ENCODE measurements at places on chromosomes 7 and 10.

GRCh38 chr7:67462781-67463191 lies 466.2 kb downstream of the TYW1 start:
- no peak for DNase-seq

DNA sequence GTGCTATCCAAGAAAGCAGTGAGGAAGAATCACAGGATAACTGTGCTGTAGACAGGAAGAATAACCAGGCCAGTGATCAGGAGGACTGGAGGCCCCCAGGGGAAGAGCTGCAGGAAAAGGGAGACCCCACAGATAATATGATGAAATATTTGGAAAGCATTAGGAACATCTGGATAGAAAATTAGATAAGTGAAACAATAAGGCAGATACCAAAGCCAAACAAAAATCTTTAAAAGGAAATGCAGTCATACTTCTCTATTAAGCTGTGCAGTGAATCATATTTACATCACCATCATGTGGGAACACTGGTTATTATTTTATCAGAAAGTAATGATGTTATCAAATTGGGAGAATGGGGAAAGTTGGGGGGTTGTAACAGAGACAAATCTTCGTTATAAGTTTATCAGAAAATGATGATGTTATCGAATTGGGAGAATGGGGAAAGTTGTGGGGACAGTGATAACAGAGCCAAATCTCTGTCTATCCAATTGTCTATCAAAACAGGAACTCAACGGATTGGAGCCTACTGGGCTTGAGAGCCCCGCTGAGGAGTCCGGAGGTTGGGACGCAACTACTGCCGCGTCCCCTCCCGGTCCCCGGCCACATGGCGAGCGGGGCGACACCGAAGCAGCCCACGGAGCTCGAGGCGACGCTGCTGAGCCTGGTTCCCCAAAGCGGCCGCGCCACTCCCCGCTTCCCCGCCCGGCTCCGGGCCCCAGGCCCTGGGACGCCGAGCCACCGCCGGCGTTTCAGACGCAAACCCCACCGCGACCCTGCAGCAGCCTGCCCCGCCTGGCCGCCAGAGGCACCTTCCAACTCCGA lies 14.0 kb upstream of the RALA start:
- DNase-seq, result no peak

DNA sequence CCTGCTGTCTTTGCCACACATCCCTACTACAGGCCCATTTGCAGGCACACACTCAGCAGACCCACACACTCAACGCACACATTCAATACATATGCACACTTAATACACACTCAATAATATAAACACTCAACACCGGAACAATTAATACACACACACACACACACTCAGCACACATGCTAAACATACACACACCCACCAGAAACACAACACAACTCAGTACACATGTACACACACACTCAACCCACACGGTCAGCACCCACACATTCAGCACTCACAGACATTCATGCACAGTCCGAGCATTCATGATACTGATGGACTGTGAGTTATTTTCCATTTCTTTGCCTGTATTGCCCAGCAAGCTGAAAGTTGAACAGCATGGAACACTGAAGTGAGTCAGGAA lies 35.4 kb upstream of the SMNDC1 start:
- no peak for DNase-seq

GRCh38 chr10:49225218-49225876 lies 37.2 kb upstream of the TMEM273 start:
- no peak for DNase-seq
